ENCODE measurements at places on chromosomes 1 and 21.

DNA sequence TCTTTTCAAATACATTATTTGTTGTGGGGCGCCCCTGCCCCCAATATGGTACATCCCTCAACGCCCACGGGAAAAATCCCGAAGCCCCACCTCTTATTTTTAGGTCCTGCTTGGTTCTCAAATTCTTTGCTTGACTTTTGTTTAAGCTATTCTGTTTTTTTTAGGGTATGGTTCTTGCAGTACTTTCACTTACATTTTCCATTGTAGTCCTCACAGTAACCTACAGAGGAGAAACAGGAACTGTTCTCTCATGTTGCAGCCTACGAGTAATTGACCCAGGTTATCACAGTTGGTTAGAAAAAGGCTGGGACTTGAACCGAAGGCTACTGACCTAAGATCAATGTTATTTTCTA, 697 bp upstream of the C21orf91 start:
- no peak for DNase-seq

DNA sequence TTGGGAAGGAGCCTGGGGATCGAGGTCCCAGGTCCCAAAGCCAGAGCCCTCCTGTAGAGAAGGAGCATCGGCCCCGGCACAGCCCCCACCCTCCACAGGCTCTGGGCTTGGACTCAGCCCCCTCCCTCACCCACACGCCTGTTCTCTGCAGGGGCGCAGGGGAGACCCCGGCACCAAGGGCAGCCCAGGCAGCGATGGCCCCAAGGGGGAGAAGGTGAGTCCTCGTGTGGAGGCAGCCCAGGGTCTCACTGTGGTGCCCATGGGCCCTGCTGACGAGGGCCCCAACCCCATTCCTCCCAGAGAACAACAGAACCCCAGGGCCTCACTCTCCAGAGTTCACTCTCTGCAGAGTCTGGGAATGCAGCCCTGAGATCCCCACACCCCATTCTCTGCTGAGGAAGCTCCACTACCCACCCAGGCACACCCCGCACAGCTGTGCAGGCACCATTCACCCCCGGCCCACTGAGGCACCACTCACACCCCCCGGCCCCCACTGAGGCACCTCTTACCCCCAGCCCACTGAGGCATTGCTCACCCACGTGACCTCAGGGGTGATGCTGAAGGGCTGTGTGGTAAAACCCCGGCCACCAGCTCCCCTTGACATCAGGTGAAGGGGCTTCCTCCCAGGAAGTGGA, 21.8 kb downstream of the COL6A2 start:
- no peak for DNase-seq

DNA sequence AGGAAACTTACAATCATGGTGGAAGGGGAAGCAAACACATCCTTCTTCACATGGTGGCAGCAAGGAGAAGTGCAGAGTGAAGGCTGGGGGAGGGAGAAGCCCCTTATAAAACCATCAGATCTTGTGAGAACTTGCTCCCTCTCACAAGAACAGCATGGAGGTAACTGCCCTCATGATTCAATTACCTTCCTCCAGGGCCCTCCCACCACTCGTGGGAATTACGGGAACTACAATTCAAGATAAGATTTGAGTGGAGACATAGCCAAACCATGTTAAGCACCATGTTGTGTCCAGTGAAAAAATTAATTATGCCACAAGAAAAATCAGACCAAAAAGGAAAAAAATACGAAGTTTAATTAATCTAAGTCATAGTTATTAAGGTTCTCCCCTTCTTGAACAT, 109.5 kb downstream of the CLDN17 start:
- no peak for DNase-seq

DNA sequence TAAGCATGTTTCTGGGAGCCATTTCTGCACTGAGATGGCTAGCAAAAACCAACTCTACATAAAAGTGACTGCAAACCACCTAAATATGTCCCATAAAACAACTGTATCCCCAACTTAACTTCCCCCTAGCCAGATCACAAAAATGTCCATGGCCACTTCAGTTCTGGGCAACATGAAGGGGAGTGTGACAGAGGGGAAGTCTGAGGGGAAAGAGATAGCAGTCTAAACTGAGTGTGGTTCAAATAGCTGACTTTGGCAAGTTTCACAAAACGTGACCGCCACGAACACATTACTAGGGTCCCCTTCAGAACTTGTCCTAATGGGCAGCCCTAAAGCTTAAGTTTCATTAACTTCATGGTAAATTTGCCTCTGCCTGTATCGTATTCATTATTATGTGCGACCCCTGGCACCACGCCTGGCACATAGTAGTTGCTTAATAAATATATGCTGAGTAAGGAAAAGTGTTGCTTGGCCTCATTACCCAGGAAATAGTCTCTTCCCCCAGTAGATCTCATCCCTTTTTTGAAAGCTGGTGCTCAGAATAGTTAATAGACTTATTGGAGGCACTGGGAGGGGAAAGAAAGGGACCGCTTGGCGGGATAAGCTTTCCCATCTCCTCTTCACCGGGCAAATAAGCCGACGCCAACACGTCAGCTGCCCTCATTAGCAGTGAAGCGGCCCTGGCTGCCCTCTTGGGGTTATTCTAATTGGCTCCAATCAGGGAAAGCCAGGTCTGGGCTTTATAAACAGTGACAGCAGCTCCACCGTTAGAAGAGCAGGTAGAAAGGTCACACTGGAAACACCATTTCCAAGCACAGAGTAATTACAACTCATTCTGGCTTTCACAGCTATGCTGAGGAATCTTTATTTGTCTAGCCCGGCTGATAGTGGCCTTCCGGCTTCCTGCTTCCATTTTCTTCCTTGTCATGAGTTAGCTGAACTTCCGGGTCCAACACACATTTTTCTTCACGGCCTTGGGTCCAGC, 122.1 kb downstream of the LRIG2 start:
- DNase-seq: no peak

GRCh38 chr1:172874950-172875349, 175.8 kb downstream of the TNFSF18 start:
- DNase-seq: no peak

GRCh38 chr1:230248889-230249270, 177.3 kb downstream of the PGBD5 start:
- no peak for DNase-seq

GRCh38 chr1:24759492-24759891, 14.2 kb downstream of the CLIC4 start:
- no peak for DNase-seq

DNA sequence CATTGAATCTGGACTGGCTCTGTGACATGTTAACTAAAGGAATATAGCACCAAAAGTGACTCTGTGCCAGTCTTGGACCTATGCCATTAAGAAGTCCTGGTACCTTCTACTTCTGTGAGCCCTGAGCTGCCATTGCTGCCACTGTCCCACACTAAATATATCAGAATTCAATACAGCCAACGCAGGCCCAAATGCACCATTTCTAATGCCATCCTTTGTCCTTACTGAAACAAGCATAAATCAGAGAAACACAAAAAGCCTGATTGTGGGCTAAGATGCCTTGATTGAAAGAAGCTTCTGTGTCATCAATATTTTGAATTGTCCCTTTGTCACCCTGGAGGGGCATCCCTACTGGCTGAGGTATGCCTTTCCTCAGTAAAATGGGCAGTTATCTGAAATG, 66.9 kb upstream of the NEK2 start:
- DNase-seq: no peak

DNA sequence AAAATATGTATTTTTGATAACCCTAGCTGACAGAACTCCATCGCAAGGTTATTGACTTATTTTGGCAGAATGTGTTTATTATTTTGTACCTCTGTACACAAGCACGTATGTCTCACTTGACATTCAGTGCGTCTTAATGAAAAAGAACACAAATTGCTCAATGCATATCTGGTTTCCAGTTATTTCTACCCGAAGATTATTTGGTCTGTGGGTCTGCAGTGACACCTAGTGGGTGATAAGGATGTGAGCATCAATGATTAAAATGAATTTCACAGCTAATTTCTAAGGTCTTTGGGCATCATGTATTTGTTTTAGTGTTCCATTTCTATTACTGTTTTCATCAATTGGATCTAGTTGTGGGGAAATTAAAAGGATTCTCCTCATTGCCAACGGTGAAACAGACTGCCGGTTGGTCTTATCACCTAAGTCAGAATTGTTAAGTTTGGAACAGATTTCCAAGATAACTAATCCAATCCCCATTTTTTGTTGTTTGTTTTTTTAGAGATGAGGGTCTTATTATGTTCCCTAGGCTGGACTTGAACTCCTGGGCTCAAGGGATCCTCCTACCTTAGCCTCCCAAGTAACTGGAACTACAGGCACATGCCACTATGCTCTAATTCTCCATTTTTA, 13.9 kb downstream of the DDX20 start:
- DNase-seq: no peak

DNA sequence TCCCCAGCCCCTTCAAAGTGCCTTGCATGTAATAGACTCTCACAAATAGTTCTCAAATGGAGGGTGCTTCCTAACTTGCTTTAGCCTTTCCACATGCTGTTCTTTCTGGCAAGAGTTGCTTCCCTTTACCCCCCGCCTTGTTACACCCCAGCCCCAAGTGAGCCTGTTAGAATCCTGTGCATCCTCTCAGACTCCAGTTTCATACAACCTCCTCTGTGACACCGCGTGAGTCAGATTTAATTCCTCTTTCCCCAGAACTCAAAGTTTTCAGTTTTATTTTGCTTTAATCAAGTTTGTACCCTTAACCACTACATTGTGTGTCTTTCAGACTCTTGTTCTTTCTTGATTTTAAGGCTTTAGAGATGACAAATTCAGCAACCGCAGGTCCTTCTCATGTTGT, 234.5 kb upstream of the HOOK1 start:
- no peak for DNase-seq

DNA sequence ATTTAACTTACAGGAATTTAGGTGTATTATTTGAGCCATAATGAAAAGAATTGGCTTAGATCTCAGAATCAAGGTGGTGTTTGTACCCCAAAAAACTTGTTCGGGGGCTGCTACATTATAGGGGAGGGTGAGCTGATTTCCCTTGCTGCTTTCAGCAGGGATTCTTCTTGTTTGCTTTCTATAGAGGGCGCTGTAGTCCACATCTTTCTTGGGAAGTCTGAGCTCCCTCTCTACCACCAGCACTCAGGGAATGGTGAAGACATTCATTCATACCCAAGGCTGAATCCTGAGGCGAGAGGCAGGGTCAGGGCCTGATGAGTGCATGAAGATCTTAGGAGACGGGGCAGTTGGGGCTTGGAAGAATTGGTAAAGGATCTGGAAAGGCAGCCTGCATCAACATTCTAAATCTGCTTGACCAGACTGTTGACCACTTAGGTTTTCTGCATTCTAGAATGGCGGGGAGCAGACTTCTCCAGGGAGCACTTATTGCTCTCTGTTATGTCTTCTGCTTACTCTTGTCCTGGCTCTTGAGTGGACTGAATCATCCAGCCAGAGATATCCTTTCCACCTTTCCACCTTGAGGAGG, 18.9 kb downstream of the SPATA46 start:
- no peak for DNase-seq

- no peak for DNase-seq
Measured at GRCh38 chr1:210587566-210587965, 258.9 kb downstream of the HHAT start.

GRCh38 chr1:21693732-21694131, 24.6 kb upstream of the RAP1GAP start:
- no peak for DNase-seq

DNA sequence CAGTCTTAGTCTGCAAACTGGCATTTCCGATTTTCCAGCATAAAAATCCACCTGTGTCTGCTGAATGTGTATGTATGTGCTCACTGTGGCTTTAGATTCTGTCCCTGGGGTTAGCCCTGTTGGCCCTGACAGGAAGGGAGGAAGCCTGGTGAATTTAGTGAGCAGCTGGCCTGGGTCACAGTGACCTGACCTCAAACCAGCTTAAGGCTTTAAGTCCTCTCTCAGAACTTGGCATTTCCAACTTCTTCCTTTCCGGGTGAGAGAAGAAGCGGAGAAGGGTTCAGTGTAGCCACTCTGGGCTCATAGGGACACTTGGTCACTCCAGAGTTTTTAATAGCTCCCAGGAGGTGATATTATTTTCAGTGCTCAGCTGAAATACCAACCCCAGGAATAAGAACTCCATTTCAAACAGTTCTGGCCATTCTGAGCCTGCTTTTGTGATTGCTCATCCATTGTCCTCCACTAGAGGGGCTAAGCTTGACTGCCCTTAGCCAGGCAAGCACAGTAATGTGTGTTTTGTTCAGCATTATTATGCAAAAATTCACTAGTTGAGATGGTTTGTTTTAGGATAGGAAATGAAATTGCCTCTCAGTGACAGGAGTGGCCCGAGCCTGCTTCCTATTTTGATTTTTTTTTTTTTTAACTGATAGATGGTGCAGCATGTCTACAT, 2.5 kb upstream of the OLFML3 start:
- DNase-seq: no peak

DNA sequence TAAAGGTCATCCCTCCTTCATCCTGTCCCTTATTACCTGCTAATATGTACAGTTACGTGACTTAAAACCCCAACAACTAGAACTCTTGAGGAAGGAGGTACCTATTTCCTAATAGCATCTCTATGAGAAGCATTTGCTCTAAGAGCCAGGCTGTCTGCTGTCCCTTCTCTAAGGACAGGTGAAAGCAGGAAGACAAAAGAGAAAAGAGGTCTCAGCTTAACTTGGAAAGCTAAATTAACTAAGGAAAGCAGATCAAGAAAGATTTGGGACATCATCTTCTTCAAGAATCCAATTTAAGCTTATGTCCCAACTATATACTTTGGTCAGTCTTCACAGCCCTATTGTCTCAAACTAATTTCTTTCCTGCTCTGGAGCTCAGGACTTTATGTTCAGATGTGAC, 2.9 kb downstream of the EGLN1 start:
- DNase-seq: no peak

DNA sequence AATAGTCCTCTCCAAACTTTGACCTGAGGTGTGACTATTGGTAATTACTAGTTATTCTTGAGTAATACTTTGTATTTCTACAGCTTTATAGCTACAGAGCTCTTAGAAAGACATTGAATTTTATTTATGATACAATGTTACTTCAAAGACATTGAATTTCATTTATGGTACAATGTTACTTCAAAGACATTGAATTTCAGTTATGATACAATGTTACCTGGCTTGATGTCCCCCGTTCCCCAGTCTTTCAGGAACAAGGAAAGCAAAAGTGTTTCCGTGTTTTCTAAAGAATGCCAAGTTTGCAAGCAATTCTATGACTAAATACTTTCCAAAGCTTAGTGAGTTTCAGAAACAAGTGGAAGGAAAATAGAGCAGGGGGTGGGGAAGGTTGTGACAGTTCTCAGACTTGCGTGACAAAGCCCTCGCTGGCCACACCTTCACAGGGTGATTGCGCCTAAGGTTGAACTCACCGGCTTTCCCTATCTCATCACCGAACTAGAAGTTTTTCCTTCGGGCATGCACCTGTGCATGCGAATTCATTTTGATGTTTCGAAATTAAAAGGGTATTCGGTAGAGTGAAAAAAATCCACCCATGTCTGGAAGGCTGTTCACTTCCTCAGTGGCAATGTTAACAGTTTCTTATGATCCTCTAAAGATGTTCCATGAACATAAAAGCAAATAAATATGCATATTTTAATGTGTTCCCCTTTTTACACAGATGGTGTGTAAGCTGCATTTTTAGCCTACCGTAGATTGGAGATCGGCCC, 909 bp upstream of the PAXBP1 start:
- no peak for DNase-seq

DNA sequence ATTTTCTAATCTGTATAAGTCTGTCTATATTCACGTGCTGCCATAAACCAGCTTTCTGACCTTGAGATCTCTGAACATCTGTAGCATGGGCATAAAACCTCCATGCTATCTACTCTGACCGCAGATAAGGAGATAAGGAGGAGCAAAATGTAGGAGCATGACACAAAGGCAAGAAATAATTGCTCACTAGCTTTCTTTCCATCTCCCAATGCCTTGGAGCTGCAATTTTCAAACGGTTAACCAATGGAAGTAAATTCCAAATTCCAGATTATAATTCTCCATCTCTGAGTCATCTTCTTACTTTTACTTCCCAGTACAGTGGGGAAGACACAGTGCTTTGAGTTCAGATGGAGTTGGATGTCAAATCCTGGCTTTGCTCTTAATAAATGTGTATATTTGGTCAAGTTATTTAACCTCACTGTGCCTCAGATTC, 41.6 kb downstream of the CD58 start:
- no peak for DNase-seq
